CD4-positive, alpha-beta T cell treated with Interleukin-1 beta for 1 hour (primary cell): ENCODE measurements at places on chromosomes 2 and 18.

GRCh38 chr18:36643061-36643460 lies 185.7 kb downstream of the TPGS2 start:
- DNase-seq = no peak

DNA sequence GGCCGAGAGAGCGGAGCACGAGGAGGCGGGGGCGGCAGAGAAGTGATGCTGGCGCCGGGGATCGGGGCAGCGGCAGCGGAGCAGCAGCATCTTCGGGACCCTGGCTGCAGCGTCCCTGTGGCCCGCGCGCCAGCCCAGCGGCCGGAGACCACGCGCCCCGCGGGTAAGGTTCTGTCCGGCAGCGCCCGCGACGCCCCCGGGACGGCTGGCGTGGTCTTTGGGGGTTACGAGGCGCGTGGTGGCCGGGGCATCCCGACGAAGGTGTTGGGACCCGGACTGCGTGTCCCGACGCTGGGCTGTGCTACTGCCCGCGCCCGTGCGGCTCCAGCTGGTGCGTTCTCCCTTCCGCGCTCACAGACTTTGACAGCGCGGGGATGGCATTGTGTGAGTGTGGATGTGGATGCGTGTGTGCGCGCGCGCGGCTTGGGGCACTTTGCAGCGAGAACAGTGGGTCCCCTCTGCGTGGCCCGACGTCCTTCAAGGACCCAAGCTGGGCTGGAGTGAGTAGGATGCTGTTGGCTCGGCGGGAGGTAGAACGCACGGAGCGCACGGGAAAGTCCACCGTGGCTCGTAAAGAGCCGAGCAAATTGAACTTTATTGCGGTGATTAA lies 405.0 kb downstream of the XIRP2 start:
- no peak for DNase-seq

DNA sequence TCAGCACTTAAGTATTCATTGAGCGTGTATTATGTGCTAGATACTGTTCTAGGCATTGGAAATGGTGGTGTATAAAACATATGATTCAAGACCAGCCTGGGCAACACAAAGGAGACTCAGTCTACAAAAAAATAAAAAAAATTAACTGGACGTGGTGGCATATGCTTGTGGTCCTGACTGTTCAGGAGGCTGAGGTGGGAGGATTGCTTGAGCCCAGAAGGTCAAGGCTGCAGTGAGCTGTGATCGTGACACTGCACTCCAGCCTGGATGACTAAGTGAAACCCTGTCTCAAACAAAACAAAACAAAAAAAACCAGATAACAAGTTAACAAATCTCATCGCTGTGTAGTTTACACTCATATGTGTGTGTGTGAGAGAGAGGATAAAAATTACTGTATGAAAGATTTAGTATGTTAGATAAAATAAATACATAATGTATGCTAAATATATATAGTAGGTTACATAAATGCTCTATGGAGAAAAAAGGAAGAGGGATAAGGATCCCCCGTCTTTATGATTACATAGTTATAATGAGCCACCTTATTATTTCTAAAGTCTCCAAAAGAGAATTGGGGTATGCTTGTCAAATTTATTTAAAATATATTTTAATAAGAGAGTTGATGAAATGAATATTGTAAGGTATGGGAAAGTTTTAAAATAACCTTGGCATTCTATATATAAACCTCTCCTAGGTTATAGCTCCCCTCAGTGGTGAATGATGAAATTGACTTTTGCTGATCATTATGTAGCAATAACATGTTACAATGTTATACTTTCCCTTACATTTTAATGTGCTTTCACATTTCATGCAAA lies 69.2 kb downstream of the EHBP1 start:
- DNase-seq = no peak

- no peak for DNase-seq
Observed at GRCh38 chr2:202382684-202383083, 6.6 kb downstream of the BMPR2 start.

- no peak for DNase-seq
Observed at GRCh38 chr2:104547221-104547620, 306.7 kb upstream of the POU3F3 start.

DNA sequence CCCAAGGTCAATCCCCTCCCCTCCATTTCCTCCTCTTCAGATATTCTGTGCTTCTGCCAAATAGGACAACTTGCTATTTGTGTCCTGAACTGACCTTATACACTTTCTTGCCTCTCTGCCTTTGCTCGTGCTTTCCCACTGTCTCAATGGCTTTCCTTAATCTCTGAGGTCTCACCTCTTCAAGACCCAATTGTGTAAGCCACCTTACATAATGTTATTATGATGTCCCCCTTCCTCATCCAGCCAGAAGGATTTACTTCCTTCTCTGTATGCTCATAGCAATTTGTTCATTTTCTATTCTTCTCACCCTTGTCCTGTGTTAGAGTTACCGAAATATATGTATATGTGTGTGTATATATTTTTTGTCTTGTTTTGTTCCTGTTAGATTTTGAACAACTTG lies 26.9 kb upstream of the DARS1 start:
- no peak for DNase-seq

GRCh38 chr2:210626849-210627248 lies 70.5 kb downstream of the CPS1 start:
- no peak for DNase-seq
